ENCODE measurements at places on chromosomes 1 and 21.

- DNase-seq, result no peak
Measured at GRCh38 chr1:33986390-33987095, 122.7 kb downstream of the HMGB4 start.

GRCh38 chr1:35499231-35499630, 58.0 kb downstream of the KIAA0319L start:
- no peak for DNase-seq

DNA sequence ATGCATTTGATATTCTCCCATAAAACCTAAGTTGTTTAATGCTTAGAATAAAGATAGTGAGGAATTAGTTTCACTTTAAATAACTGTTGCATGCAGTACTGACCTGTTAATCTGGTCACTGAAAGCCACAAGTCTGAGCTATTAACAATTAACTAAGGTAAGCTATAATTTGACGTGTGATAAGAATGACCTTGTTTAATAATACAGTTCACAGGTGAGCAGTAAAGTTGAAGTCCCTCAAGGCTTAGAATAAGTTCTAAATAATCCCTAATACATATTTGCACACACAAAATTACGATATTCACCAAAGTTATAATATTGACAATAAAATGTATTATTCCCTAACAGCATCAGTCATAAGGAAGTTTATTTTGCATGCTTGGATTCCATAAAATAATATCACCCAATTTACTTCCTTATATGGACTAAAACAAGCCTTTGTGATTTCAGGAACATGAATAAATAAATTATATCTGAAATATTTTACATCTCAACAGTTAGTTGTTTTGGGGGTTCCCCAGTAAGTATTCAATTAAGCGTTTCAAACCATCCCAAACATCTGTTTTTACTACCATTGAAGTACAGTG, 70.6 kb upstream of the CHRM3 start:
- DNase-seq, result no peak

- DNase-seq, result no peak
Measured at GRCh38 chr1:24373710-24374109, 39.9 kb downstream of the STPG1 start.

DNA sequence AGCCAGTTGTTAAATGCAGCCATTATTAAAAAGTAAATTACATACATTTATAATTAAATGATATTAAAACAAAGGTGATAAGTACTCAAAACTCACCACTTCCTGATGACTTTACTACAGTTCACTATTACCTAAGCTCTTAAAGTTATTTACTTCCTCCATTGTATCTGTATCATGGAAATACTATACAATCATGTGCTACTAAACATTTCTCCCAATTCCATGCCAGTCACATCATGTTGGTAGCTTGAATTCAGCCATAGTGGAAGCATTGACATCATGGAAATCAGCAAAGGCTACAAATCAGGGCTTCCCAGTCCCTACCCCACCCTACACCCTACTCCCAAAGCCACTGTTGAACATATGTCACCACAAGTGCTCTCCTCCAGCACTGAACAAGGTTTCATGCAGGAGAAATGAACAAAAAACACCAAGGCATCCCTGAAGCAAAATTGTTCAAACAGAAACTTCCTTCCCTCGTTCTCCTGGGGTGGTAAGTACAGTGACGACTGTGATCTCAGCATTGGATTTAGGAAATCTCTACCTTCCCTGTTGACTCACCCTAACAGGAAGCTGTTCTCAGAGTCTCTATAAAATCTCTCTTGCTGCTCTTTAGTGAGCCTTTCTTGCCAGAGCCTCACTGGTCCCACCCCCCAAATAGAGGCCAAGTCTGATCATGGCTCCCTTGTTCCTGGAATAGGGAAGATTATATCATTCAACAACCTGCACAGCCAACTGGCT, 12.7 kb downstream of the VSIG8 start:
- DNase-seq, result no peak

DNA sequence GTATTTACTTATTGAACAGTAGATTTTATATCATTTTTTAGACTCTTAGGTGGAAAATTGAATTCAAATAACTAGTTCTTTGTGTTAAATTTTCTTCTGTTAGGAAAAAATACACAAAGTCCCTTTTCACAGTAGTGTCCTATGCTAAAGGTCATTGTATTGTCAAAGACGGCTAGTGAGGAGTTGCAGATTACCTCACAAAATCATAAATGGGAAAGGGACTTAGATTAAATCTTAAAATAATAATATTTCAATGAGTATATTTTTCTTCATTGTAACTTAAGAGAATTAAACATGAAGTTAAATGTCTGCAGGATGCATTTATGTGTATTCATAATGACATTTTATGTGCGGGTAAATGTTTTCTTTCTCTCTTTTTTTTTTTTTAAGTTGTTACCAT, 32.7 kb downstream of the LYPLAL1 start:
- DNase-seq, result no peak

- no peak for DNase-seq
Measured at GRCh38 chr1:210298936-210299335, 29.8 kb upstream of the HHAT start.

- no peak for DNase-seq
Measured at GRCh38 chr1:47223921-47224675, 7.9 kb downstream of the TAL1 start.

DNA sequence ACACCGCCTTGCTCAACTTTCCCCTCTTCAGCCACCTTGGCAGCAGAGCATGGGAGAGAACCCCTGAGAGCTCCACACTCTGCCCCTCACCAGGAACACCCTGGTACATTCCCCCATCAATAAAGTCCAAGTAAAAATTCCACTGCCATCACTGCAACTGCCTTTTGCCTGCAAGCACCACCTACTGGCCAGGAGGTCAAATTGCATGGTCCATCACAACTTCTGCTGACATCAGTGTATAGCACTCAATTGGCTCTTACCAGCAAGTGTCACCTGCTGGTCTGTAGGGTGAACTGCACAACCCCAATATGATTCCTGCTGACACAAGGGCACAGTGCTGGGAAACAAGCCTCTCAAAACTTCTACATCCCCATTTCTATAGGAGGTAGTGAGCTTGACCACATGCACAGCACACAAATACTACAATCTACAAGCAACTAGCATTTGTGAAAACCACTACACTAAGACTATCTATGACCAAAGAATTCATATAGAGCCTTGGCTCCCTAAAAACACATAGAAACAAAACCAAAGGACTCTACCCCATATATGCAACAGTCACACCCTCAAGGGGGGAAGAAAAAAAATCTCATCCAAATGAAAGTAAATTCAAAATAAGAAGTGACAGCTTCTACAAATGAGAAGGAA, 69.2 kb downstream of the FASLG start:
- DNase-seq, result no peak

- no peak for DNase-seq
Measured at GRCh38 chr1:1199141-1199960, 7.0 kb downstream of the TNFRSF18 start.

- no peak for DNase-seq
Measured at GRCh38 chr1:14881775-14882672, 271.5 kb upstream of the TMEM51 start.

DNA sequence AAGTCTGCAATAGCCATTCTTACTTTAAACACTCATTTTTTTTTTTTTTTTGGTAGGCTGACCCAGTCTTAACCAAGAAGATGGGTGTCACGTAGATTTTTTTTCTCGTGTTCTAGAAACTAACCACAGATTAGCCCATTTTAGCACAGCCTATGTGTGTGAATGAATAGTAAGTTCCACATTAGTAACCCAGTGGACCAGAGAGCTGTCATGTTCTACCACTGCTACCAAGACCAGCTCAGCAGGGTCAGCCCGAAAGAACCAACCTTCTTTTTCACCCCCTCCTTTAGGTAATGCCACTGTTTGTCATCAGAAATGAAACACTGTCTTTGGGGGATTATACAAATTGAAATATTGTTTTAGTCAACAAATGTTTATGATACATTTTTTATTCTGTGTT, 221.1 kb upstream of the PLXNA2 start:
- no peak for DNase-seq

- no peak for DNase-seq
Measured at GRCh38 chr1:26300578-26301275, 5.7 kb downstream of the UBXN11 start.

GRCh38 chr1:7783178-7783711, 846 bp upstream of the PER3 start:
- DNase-seq, result no peak

DNA sequence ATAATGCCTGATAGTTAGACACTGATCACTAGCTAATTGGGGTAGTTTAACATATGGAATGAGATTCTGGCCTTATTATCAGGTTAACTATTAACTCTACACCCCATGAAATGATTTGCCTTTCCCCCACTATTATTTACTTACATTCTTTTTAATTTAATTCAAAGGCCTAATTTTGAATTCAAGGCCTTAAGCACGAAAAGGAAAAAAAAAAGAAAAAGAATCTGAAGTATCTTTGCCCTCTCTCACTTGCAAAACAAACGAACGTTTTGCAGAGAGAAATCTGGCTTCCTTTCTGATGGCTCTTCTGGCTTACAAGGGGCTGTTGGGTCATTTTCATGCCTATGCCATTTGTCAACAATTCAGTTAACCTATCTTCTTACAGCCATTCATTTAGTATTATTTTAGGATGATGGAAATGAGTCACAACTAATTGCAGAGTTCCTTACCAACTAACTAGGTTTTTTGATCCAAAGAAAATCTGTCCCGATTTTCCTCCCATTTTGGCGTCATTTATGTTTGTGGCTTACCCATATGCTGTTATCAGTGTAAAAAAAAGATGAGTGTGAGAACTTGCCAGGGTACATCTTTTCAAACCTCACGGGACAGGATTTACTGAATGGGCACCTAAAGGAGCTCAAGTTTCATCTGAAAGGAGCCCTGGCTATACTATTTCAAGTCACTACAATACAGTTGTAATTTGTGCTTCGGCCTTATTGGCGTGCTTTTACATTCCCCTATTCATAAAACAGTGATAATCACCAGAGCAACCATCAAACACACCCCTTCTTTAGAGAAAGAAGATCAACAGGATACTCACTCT, 1.9 kb upstream of the ERRFI1 start:
- no peak for DNase-seq

Measured in cerebellar nuclear complex (tissue), 1 donor.